Fibroblast of skin of right biceps (primary cell): ENCODE measurements at places on chromosomes 6 and 20.

- no peak for DNase-seq
Observed at GRCh38 chr6:10624836-10625235, 69.6 kb downstream of the C6orf52 start.

DNA sequence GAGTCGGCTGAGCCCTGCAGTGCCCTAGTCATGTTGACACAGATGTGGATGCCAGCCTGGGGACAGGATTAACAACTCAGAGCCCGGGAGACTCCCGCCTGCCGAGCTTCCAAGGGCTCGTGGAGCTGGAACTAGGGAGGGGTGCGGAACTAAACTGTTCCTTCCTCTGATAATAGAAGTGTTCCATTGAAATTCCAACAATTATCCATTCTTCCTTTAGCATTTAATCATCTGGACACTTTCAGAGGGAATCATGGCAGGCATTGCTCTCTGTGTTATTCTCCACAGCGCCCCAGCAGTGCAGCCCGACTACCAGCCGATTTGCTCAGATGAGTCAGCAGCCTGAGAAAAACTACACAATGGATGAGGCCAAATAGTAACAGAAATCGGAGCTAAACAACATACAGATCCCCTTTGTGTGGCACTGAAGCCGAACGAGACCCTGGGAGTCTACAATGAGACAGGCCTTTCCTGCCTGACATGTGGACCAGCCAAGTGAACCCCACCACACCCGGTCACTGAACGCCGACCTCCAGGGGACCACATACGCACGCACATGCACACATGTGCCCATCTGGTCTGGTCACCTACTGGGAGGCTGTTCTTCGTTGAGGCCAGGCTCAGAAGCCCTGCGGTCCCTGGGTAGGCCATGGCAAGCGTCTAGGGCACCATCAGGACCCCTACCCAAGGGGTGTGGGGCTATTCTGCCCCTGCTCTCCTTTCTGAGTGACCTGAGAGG is 238.4 kb upstream of the AFDN start:
- no peak for DNase-seq

DNA sequence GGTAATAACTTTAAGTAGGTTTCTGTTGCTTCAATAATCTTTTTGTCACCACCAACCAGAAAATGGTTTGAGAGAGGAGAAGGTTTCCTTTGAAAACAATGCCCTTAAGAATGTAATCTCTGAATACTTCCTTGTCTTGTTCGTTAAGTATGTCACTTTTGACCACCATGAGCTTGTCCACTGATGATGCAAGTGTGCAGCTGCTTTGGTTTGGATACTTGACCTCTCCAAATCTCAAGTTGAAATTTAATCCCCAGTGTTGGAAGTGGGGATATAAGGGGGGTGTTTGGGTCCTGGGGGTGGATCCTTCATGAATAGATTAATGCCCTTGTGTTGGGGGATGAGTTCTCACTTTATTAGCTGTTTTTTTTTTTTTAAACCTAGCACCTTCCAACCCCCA is 985.4 kb downstream of the EPHA7 start:
- no peak for DNase-seq

- no peak for DNase-seq
Observed at GRCh38 chr6:122799916-122800686, 11.0 kb downstream of the SMPDL3A start.

DNA sequence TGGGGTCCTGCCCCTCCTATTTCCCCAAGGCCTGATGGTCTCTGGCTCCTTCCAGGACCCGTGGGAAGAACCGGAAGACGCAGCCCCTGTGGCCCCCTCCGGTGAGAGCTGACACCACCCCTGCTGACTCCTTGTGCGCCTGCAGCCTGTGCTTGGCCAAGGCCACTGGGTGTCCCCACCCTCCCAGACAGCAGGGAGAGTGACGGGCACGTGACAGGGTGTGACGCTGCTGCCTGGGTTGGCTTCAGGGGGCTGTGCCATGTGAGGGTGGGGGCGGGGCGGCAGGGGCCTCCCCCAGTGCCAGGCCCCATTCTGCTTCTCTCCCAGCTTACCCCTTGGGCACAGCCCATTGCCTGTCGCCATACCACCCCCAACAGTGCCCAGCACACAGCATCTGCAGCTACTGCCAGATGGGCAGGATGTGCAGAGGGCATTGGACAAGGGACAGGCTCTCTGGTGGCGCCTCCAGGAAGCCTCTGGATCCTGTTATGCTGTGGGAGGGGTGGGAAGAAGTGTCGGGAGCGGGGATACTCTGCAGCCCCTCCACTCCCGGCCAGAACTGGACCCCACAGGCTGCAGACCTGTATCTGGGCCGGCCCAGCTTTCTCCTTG is 2.9 kb downstream of the BIRC7 start:
- no peak for DNase-seq

- DNase-seq, result no peak
Observed at GRCh38 chr6:95768539-95768938, 191.2 kb downstream of the MANEA start.

GRCh38 chr6:75418233-75418632 is 75.4 kb downstream of the FILIP1 start:
- DNase-seq, result peak; percentile 73

GRCh38 chr6:43492673-43493072 is 15.3 kb downstream of the TJAP1 start:
- peak; percentile 10 for DNase-seq

DNA sequence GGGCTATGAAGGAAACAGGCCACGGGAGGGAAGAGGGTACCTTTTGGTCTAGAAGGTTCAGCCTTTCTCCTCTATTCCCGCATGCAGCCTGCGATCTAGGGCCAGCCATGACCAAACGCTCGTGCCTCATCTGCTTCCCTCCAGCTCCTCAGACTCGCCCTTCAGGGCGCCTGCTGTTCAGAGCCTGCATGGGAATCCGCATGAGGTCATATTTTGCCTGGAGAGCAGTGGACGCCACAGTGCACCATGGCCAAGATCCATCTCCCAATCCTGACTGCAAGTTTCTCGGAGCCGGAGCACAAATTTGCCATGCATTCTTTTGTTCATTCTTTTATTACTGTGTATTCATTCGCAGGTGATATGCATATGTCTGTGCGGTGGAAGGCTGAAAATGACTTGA is 608.1 kb downstream of the QKI start:
- DNase-seq, result no peak

GRCh38 chr20:56750430-56750829 is 121.3 kb downstream of the TFAP2C start:
- no peak for DNase-seq
